Activated T-helper 1 cell treated with Interleukin-2 at 50 U/mL for 16 hours (primary cell): ENCODE measurements at places on chromosomes 5 and 9.
A peak's percentile ranks its signal among the peaks of the same experiment; 100 is the strongest.

GRCh38 chr5:60263346-60263745 is 369.8 kb upstream of the PDE4D start:
- DNase-seq: no peak

- no peak for DNase-seq
Observed at GRCh38 chr5:171270136-171270535, 38.9 kb upstream of the TLX3 start.

DNA sequence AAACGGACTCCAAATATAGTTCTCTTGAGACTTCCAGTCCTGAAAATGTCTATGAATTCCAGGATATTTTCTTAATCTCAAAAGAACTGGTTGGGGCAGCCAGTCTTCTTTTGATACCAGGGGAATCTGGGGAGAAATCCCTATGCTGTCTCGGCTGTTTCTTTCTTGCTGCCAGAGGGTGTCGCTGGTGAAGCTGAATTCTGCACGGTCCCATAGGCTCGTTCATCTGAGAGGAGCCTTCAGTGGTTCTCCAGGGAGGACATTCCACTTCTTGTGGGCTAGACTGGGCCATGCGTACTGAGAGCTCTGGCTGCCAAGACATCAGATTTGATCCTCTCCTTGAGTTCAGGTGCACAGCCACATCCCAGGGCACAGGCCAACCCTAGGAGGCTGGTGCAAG is 155.0 kb upstream of the CLINT1 start:
- DNase-seq: no peak

DNA sequence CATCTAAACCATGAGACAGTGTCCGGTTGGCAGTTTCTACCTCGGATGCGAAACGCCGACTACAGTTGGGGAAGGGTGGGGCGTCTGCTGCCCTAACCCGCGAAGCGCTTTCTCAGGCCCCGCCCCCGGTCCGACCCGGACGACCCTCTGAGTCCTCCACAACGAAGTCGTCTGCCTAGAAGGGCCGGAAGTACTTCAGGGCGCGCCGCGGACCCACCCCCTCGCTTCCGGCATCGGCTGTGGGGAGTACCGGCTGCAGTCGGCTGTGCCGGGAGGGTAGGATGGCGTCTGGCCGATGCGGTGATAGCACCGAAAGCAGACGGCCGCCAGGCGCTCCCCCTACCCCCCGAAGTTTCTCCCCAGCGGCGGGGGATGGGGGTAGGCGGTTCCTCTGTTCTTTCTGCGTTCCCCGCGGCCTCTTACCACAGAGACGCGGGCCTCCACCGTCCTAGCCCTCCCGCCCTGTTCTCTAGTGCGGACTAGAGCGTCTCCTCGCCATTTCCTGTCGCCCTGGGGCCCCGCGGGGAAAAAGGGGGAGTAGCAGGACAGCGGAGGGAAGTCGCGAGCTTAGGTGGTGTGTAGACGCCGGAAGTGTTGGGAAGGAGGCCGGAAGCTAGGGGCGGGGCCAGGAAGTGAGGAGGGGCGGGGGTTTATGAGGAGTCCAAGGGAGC is at the start of gene TRIM41:
TRIM41 (plus strand) TSS at position 224 of the 671 bp plus-strand sequence. CDS start 719 bp downstream, outside the sequence.
- DNase-seq: peak; percentile 96

DNA sequence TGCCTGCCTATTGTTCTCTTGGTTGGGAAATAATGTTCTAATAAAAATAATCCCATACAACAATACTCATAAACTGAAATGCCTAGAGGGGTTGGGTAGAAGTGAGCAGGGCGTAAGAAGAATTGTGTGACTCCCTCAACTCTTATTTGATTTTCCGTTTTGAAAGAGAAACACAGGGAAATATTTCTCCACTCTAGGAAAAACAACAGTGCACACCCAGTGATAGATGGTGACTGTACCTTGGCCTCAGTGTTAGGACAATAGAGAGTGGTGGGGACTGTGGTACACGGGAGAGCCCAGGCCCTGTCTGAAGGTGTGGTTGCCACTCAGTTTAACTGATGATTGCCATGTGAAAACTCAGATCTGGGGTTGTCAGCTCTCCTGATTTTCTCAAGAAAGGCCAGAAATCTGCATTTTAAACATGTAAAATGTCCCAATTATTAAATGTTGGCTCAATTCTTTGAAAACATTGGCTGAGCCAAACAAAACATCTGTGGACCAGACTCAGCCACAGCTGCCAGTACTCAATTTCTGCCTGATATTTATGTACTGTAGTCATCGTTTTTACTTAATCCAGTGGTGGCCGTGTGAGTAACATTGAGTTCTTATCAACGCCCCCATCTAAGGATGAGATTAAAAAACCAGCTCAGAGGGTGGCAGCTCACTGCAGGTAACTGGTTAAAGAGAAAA is 103.8 kb upstream of the ZNF618 start:
- DNase-seq: no peak

DNA sequence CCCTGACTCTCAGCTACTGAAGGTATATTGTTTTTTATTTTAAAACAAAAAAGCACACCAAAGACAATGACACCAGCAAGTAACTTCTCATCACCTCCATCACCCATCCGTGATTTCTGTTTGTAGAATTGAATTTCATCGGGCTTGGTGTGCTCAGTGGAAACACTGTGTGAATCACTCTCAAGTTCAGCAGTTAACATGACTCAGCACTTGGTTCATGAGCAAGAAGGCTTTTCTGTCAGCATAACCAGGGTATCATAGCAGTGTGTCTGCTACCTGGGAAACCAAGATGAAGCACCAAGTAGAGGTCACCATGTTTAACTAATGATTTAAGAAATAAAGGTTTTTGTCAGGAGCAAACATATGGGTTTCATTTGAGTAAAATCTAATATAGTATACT is 123.7 kb downstream of the INSYN2B start:
- DNase-seq: no peak

GRCh38 chr5:134846641-134846960 is 833 bp downstream of the C5orf24 start:
- no peak for DNase-seq

DNA sequence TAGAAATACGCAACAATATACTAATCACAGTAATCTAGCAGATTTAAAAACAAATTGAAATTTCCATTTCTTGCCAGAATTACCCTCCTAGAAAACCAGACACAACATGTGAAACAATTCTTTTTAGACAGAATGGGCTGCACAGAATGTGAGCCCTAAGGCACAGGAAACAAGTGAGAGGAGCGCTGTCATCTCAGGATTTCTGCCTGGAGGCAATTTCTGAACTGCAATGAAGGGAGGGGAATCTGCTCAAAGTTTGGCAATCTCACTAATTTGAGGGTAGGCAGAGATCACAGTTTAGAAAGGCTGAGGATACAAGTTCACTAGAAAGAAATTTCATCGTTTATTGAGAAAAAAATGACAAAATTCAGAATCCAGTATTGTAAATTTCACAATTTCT is 70.3 kb downstream of the INIP start:
- no peak for DNase-seq

GRCh38 chr9:27527702-27528075 is 1.9 kb downstream of the MOB3B start:
- no peak for DNase-seq

DNA sequence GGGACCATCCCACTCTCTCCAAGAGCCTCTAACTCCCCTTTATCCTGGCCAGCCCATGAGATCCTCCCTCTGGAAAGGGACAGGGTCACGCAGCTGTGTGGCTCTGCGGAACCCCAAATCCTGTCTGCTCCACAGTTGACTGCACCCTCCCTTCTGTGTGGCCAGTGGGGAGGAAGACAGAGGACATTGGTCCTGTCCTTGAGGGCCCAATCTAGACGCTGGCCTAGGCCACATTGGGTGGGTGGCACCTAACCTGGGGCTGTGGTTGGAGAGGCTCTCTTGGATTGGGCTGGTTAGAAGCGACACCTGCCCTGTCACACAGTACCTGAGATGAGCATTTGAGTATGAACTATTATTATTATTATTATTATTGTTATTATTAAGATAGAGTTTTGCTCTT is 12.6 kb upstream of the NXNL2 start:
- DNase-seq: no peak

GRCh38 chr5:151384106-151384505 is 36.7 kb upstream of the SLC36A2 start:
- no peak for DNase-seq

- DNase-seq: no peak
Observed at GRCh38 chr5:64165160-64165499, 513 bp upstream of the RNF180 start.

DNA sequence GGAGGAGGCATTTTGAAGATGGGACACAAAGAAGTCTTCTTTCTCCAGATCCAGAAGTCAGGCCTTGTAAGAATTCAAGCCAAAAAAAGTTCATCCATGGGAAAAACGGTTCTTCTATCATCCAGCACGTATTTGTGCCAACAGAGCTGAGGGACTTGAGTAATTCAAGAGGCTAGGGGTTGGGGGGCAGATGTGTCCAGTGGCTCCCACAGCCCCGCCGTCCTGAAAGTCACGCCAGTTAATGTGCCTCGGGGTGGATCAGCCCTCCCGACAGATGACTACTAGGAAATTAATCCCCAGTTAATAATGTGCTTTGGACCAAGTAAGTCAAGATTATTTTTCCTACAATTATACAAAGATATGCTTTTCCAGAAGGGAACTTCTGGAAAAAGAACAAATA is 23.4 kb downstream of the NREP start:
- DNase-seq: no peak

- no peak for DNase-seq
Observed at GRCh38 chr5:109318455-109319108, 91.2 kb downstream of the PJA2 start.

- no peak for DNase-seq
Observed at GRCh38 chr9:117779760-117780159, 75.6 kb downstream of the TLR4 start.

- no peak for DNase-seq
Observed at GRCh38 chr5:177094224-177095087, 7.7 kb downstream of the FGFR4 start.

DNA sequence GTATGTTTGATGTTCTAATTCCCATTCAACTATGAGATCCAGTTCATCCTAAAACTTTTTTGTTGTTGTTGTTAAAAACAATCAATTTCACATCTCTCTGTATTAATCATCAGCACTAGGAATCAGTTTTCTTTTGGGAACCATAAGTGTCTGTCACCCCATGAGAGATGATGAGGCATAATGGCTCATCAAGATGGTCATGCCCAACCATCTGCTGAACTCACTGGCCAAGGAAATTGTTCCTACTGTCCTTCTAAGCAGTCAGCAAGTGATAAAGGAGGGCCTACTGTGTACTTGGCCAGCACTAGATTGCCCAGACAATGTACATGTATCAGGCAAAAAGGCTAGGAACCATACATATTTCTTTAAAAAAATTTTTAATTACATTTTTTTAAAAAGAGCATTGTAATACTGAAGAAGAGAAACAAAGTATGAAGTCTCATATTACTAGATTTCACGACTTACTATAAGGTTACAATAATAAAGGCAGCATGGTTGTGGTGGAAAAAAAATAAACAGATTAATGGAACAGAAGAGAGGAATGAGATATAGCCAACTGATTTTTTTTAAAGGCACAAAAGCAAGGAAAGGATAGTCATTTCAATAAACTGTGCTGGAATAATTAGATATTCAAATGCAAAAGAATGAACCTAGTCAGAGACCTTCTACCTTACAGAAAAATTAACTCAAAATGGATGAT is 458.3 kb downstream of the SPOCK1 start:
- DNase-seq: no peak

GRCh38 chr9:114691046-114691955 is 9.3 kb upstream of the TEX48 start:
- peak; percentile 55 for DNase-seq

DNA sequence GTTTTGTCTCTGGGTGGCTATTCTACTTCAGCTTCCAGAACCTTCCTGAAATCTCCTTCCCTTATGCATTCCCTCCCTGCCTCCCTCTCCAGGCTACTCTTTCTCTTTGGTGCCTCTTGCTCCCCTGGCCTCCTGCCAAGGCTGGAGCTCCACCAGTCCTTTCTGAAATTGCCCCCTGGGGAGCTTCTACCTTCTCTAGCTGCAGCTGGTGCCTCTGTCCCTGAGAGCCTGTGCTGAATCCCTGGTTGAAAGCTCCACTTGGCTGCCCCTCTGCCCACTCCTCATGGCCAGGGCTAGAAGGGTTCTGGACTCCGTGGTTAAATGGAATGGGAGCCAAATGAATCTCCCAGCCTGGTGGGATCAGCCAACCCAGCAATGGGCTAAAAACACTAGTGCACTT is 80.1 kb downstream of the COL15A1 start:
- no peak for DNase-seq

GRCh38 chr9:98381311-98382103 is 126.1 kb upstream of the TBC1D2 start:
- DNase-seq: no peak

DNA sequence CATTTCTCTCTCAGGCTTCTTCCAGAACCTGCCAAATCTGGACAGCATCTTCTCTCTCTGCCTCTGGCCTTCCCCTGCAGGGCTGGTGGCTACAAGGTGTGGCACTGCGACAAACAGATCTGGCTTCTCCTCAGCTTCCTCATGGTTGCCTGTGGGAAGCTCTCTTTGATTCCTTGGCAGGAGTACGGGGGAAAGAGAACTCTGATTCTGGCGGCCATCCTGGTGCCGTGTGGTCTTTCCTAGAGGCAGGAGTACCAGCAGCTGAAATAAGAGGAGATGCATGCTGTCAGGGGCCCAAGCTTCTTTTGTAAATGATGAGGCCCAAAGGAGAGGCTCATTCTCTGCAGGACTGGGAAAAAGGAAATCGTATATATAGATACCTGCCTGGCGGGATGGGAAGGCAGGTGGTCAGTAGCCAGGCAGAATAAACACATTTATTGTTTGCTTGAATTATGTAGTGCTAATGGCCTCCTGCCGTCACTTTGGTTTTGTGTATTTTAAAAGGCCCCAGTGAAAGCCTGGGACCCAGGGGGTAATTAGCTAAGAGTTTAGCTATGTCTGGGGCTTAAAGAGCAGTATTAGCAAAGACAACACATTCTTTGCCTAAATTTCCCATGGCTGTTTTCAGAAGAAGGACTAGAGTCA is at the start of gene CER1:
CER1 (minus strand) TSS at position 343 of the 645 bp plus-strand sequence; CDS start at position 282, 61 bp downstream.
- no peak for DNase-seq

GRCh38 chr5:156042726-156043125 is 284.2 kb upstream of the SGCD start:
- no peak for DNase-seq

GRCh38 chr5:103951776-103952175 is 389.2 kb upstream of the NUDT12 start:
- DNase-seq: no peak

DNA sequence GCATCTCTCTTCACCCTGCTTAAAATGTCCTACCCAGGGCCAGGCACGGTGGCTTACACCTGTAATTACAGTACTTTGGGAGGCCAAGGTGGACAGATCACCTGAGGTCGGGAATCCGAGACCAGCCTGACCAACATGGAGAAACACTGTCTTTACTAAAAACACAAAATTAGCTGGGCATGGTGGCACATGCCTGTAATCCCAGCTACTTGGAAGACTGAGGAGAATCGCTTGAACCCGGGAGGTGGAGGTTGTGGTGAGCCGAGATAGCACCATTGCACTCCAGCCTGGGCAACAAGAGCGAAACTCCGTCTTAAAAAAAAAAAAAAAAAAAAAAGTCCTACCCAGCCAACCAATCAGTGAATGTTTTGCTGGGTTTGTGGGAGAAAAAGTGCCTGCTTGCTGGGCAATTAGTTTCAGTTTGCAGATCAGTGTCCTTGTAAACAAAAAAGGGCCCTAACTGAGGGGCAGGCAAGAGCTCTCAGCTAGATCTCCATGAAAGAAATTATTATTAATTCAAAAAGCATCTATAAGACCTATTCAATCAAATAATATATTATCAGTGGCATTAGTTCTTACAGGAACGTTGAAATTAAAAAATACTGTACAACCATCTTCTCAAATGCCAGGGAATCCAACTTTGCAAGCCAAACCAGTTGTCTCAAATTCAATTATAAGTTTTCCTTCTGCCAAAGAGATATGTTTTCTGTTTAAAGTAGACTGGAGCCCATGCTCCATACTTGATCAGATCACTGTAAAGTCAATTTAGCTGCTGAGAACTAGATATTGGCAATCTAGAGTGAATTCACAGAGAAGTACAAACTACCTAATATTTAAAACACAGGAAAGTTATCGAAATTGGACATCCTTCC is 3.9 kb downstream of the MEGF9 start:
- no peak for DNase-seq
